Right hindlimb (tissue), 1 donor: ENCODE measurements at places on chromosomes 7 and 10.
A peak's percentile ranks its signal among the peaks of the same experiment; 100 is the strongest.

DNA sequence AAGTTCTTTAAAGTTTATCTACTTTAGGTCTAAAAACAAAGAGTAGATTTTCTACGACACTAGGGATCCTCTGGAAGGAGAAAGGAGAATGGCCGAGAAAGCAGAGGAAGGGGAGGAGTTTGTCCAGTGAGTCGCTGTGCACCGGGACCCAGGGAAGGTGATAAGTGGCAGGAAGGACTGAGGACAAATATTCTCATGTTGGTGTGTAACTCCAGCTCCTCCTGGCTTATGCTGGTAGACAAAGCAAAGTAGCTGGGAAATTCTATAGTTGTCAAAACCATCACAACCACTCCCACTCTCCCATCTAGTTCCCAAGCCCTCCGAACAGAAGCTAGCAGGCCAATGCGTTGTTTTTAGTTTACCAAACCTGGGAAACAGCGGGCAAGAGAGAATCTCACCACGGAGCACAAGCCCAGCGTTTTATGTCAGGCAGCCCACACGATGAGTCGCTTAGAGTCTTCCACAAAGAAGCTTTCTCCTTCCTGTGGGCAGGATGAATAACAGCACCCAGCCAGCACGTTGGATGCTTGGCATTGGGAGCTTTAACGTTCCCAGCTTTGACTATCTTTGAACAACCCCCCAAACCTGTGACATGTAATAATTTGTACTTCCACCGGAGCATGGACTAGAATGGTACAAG, 32.9 kb upstream of the JCAD start:
- no peak for DNase-seq

DNA sequence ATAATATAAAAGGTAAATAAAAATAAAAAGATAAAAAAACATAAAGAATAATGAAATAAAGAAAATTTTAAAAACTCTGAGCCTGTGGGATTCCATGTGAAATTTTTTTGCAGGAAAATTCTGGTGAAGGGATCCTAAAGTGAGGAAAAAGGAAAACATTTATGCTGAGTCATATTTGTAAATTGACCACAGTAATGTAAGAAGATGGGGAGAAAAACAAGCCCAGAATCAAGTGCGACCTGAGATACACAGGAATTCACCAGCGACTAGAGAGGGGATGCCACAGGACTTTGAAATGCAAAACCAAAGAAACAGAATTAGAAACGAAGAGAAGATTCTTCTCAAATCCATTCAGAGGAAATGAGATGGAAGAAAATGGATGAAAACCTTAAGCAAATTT, 133.8 kb upstream of the PFKP start:
- no peak for DNase-seq

GRCh38 chr7:131546583-131547141, 9.8 kb downstream of the PODXL start:
- DNase-seq = no peak

DNA sequence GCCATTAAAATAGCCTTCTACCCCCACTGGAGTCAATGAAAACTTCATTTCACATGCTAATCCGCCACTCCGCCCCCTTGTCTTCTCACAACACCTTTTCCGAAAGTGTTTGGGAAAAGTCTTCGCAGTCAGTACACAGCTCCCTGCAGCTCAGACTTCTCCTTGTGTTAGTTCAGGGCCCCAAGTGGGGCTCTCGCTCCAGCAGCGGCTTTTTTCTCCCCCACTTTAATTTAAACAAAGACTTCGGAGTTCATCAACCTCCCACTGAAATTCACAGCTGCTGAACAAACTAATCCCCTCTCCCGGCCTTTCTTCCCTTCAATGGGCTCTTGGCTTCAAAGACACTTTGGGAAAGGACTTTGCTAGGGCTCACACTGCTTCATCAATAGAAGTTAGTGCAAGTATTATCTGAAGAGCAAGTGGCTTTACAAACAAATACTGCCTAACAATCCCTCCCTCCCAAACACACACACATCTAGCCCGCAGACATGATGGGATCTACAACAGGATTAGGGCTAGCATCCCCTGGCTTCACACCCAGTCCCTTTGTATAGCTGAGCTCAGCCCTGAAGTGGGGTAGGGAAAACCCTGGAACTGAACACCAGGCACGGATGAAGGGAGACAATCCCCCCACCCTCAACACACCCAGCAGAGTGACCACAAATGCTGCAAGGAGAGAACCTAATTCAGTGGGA, 23.1 kb downstream of the WNT8B start:
- no peak for DNase-seq

DNA sequence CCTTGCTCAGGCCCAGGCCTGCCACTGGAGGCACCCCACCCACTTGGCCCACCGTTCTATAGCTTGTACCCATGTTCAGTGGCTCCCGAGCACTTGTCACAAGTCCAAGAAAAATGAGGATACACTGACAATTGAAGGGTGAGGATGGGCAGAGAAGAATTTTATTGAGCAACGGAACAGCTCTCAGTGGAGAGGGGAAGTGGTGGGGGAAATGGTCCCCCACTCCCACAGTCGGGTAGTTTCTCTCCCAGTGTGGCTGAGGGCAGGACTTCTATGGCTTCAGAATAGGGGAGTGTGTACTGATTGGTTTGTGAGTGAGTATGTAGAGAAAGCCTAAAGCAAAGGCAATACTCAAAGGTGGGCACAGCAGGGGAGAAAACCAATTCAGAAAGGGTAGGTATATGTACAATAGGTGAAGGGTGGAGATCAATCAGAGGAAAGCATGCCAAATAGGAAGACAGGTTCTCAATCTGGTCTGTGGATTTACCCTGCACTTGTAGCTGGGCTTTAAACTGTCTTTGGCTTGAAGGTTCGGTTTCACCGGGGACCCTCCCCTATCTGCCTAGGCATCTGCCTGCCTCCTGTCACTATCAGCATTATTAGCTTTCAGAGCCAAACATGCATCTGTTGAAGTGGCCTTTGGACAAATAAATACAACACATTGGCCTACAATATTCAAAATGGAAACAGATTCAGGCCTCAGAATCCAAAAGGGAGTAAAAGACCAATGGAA, 8.9 kb upstream of the TSPAN13 start:
- no peak for DNase-seq

DNA sequence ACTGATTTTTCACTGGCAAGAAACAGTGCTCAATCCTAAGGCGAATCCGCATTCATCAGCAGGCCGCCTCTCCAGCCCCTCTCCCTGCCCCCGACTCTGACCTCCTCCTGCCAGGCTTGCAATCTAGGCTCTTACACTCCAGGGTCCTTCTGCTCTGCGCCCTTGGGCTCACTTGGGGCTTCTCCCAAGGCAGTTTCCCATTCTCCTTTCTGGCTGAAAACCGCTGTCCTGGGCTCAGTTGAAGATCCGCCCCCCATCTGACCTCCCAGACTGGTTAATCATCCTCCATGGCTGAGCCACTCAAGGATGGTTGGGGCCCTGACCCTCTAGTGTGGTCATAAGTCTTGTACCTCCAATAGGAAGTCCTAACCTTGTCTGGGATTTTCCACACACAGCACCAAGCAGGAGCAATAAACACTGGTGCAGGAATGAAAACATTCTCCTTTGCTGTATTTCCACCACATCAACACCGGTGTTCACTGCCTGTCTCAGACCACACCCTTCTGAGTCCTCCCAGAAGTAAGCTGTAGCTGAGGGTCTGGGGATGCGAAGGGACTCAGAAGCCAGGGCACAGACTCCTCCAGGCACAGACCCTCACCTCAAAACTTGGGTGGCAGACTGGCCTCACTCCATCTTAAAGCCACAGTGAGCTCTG, 42.4 kb downstream of the TNS3 start:
- peak; percentile 22 for DNase-seq

DNA sequence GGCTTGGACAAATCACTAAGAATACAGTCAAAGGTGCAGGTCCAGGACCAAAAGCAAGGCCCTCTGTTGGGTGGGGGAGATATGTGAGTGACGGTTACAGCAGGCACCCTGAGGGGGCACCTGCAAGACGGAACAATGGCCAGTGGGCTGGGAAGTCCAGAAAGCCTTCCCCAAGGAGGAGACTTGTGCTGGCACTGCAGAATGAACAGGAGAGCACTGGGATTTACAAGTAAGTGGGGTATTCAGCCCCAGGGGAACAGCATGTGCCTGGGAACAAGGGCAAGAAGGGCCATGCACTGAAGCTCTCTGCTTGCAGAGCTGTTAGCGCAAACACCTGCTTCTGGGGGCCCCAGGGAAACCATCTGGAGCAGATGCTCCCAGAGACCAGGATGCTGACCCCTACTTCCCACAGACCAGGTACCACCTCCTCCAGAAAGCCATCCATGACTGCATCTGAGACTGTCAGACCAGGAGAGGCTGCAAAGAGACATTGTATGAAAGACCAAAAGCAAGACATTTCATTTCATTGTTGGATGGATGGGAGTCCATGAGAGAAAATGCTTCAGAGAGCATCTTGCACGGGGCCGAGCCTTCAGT, 24.6 kb upstream of the ZMIZ1 start:
- DNase-seq = peak; percentile 5

DNA sequence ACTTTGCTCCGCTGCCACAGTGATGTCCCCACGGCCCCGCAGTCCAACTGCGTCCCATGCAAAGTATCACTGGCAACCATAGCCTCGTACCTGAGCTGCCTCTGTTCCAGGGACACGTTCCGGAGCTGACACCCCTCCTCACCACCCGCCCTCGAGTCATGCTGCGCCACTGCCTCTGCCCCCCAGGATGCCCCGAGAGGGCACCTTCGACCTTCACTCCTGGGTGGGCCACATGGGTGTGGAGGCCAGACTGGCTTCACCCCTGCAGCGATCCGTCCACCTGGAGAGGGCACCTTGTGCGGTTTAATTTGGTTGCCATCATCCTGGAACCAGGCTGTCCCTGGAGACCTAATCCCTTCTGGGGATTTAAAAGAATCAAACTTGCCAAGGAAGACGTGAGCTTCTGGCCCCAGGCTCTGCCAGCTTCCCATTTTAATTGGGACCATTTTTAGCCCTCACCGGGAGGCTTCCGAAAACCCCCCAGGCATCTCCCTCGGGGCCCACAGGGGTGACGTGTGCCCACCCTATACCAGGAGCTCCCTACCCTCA, 19.2 kb upstream of the TNRC18 start:
- DNase-seq = no peak

- DNase-seq = no peak
Observed at GRCh38 chr7:82331234-82331633, 112.3 kb downstream of the CACNA2D1 start.

DNA sequence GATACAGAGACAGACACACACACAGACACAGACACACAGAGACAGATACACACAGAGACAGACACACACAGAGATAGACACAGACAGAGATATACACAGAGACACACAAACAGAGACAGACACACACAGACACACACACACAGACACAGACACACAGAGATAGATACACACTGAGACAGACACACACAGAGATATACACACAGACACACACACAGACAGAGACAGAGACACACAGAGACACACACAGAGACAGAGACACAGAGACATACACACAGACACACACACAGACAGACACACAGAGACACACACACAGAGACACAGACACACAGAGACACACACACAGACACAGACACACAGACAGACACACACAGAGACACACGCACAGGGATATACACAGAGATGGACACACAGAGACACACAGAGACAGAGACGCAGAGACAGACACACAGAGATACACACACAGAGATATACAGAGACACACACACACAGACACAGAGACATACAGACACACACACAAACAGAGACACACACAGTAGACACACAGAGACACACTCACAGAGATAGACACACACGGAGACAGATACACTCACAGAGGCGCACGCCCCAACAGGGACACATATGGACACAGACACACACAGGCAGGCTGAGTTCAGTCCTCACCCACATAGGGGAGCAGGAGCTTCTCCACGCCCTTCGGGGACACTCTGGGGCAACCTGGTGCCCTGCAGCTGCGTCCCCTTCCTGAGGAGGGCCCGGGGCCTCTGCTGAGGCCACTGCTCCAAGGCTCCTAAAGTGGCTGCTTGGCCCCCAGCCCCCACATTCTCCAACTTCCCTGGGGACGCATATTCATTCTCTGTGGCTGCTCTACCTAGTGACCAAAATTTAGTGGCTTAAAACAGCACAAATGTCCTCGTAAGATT, 10.3 kb upstream of the PPP2R2D start:
- DNase-seq = no peak

DNA sequence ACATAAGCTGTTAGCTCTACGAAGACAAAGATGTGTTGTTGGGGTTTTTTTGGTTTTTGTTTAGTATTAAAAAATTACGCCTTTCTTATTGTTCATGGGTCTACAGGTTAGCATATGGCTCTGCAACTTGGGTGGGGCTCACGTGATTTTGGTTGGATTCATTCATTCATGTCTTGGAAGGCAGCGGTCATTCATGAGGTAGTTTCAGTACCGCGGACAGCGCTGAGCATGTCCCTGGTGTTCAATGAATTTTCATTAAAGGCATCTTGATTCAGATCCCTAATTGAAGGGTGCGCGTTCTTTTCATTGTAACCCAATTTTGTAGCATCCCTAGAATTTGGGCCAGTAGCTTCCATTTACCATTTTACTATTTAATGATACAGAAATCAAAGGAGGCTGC, 42.9 kb upstream of the TCERG1L start:
- no peak for DNase-seq

GRCh38 chr7:112260911-112261310, 54.4 kb downstream of the ZNF277 start:
- no peak for DNase-seq

GRCh38 chr7:46032353-46032752, 111.3 kb upstream of the IGFBP3 start:
- no peak for DNase-seq

DNA sequence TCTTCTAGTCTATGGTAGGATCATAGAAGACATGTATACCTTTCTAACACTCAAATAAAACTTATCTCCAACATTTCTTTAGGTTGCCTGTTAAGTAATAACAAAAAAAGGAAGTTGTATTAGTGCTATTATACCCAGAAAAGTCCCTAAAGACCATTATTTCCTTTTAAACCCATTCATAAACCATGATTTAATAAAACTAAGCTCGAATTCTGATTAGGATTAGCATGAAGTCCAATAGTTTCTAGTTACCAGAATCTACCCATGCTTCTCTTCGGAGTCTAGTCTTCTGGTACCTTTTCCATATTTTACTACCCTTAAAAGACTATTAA, 62.7 kb downstream of the USP6NL start:
- no peak for DNase-seq

GRCh38 chr7:28800150-28800549, 158.0 kb downstream of the TRIL start:
- DNase-seq = no peak

DNA sequence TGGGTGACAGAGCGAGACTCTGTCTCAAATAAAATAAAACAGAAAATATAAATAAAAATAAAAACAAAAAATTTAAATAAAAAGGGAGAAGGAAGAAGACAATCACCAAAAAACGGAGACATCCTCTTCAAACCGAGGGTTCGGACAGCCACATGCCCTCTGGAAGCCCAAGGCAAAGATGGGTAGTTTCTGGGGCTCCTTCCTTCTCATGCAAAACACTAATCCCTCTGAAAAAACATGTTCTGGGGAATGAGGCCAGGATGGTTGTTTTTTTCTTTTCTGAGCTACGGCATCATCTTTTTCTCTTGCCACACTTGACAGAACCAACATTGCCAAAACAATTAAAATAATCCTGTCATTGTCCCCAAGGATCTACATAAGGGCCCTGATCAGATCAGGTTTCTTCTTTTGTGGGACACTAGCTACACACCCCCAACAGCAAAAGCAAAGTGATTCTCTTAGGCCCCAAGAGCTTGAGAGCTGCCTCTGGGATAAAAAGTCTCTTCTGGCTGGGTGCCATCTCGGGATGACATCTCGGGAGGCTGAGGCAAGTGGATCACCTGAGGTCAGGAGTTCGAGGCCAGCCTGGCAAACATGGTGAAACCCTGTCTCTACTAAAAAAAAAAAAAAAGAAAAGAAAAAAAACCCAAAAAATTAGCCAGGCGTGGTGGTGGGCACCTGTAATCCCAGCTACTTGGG, 14.2 kb upstream of the POR start:
- no peak for DNase-seq
